ENCODE measurements at places on chromosomes 16 and 17.

- no peak for DNase-seq
Measured at GRCh38 chr16:66539623-66540469, 10.1 kb downstream of the TK2 start.

DNA sequence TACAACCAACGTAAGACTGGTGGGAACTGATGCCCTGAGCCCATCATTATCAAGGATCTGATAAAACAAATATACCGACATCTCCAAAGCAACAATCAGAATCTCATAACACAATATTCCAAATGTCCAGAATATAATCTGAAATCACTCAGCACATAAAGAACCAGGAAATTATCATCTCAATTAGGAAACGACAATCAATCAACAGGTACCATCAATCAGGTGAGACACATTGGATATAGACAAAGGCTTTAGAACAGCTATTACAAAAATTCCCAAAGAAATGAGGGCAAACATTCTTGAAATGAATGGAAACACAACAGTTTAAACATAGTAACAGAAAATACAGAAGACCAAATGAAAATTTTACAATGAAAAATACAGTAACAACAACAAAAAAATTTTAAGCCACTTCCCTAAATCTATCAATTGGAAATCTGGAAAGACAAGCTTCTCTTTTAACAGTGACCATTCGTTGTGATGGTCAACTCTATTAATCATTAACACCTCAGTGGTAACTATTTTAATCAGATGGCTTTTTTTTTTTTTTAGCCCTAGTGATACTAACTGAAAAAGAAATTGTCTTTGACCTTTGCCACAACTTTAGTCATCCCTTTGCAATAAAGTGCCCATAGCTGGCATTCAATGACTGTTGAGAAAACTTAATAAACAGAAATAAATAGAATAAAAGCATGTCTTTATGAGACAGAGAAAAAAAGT, 70.4 kb downstream of the USP32 start:
- DNase-seq: no peak

DNA sequence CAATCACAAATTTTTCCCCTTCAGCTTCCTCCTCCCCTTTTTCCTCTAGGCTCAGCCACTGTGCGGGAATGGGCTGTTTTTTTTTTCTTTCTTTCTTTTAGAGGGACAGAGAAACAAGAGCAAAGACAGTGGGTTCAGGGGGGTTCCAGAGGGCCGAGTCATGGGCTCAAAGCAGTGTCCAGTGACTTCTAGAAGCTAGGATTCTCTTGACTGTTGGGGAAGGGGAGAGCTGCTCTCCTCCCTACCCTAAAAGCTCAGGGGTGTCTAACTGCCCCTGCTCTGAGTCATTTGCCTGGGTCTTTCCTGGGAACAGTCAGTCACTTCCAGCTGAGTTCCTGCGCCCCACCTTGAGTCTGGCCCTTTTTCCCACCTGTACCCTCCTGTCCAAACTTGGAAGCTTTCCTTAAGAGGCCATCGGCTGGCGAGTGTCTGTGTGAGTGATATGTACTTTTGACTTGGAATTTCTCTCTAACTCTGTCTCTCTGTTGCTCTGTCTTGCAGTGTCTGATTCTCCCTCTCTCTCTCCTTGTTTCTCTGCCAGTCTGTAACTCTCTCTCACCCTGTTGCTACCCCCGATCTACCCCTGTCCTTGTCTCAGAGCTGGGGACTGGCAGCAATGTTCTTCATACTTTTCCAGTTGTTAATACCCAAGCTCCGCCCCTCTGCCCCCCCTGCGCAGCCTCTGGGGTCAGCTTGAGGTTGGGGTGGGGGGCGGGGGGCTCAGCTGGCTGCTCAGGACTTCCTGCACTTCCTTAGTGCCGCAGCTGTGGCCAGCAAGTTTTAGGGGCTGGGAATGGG, 2.4 kb downstream of the THRA start:
- DNase-seq: no peak

DNA sequence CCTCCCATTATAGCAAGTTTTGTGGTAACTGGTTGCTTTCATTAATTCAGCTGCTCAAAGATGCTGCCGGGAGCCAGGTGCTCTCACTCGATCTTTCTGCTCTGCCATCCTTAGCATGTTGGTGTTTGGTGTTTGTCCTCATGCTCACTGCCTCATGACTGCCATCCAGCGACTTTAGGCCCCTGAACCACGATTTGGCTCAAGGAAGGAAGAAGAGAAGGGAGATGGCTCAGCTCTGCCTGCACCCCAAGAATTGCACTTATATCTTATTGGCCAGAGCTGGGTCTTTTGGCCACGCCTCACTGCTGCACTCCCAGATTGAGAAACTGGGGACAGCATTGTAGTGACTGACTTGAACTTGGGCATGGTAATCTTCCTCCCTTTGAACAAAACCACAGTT, 52.7 kb downstream of the ARSG start:
- no peak for DNase-seq

DNA sequence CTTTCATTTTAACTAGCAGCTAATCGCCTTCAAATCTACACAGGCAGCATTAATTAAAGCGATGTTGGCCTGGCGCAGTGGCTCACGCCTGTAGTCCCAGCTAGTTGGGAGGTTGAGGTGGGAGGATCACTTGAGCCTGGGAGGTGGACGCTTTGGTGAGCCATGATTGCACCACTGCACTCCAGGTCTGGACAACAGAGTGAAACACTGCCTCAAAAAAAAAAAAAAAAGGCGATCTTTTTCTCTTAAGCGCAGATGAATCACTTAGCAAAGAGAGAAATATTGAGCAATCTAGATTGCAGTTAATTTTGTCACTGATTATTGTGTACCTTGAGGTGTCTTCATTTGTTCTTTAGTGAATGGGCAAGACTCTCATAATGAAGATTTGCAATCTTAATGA, 12.4 kb downstream of the SNTB2 start:
- DNase-seq: no peak

DNA sequence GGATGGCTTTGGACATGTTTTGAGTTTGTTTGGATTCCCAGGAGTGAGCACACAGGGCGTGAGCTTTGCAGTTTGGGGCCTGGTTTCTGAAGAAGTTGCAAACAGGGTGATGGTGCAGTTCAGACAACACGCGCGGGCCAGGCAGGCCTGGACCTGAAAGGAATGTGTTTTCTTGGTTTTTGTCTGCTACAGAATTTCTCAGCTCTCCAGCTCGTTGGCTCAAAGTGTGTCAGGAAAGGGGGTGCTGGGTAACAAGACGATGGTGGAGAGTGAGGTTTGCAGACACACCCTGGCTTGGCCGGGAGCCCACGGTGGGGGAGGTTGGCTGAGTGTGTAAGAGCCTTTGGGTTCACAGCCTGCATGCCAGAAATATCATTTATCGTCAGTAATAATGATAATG, 82.3 kb downstream of the CMIP start:
- DNase-seq: no peak

DNA sequence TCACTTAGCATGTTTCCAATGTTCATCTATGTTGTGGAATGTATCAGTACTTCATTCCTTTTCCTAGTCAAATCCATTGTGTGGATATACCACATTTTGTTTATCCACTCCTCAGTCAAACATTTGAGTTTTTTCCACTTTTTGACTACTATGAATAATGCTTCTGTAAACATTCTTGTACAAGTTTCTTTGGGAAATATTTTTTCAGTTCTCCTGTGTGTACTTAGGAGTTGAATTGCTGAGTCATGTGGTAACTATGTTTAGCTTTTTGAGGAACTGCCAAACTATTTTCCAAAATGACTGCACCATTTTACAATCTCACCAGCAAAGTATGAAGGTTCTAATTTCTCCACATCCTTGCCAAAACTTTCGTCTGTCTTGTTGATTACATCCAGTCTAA, 223.7 kb upstream of the AXIN2 start:
- no peak for DNase-seq

DNA sequence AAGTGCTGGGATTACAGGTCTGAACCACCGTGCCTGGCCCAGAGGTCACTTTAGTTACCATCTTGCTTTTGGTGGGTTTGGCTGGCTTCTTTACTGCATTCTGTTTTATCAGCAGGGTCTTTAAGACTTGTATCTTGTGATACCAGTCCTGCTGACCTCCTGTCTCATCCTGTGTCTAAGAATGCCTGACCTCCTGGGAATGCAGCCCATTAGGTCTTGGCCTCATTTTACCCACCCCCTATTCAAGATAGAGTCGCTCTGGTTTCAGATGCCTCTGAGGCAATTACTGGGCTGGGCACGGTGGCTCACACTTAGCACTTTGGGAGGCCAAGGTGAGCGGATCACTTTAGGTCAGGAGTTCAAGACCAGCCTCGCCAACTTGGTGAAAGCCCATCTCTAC, 63.8 kb downstream of the MFSD11 start:
- DNase-seq: no peak

- no peak for DNase-seq
Measured at GRCh38 chr17:36183001-36183971, 6.8 kb upstream of the TBC1D3B start.

DNA sequence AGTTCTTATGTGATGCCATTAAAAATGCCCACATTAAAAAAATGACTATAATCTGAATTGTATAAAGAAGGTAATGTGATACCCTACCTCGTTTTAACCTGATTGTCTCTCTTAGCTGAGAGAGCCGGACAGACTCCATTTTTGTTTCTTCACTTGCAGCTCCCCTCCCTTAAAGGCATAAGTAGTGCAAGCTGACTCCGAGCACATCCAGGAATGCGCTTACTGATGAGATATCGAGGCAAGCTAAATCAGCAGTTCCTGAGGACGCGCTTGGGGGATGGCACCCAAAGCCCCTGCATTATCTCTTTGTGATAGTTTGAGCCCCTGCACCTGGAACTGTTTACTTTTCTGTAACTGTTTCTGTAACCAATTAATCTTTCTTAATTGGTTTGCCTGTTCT, 6.3 kb downstream of the KRT24 start:
- no peak for DNase-seq

DNA sequence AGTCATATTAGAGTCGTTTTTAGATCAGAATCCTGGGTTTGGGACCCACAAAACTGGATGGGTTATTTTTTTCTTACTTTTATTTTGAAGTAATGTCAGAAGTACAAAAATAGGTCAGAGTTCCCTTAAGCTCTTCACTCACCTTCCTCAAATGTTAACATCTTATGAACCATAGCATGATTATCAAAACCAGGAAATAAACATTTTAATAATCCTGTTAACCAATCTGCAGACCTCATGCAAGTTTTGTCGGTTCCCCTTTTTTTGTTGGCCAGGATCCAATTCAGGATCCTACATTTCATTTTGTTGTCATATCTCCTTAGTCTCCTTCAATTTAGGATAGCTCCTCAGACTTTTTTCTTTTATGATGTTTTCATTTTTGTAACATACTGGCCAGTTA, 162.0 kb downstream of the CHD9 start:
- DNase-seq: no peak

- no peak for DNase-seq
Measured at GRCh38 chr17:4551141-4551540, 4.0 kb downstream of the MYBBP1A start.

GRCh38 chr17:14454746-14455145, 153.9 kb downstream of the HS3ST3B1 start:
- no peak for DNase-seq

- DNase-seq: no peak
Measured at GRCh38 chr17:14038206-14038605, 31.1 kb upstream of the COX10 start.

GRCh38 chr16:81319221-81319912, 4.6 kb downstream of the GAN start:
- DNase-seq: no peak

DNA sequence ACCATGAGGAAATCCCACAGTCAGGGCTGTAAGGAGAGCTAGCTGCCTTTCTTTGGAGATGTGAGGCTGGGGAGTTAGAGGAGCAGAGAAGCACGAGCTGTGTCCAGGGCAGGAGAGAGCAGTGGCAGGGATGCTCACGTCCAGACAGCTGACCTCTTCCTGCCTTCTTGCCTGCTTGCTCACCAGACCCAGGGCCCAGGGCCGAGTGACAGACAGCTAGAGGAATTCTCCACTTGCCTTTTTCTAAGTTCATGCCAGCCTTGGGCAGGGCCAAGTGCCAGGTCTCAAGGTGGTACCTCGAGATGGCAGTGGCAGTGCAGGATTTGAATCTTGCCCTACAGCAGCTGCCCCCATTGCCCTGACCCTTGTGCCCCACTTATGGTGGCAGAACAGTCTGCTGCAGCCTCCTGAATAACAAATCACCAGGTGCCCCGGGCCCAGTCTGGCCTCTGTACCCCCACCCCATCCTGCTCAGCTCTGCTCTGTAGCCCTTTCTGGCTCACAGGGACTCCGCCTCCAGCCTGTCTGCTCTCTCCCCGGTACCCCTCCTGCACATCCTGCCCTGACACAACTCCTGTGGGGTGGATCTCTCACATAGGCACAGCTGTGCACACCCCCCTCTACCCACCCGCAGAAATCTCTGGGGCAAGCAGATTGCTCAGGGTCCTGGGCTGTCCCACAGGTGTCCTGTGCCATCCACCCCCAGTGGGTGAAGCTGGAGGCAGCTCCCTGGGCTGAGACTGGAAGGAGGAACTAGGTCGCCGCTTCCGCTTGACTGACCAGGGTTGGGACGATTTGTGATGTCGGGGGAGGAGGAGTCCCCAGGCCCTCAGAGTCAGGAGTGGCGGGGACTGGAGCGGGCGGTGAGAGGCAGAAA, 25.9 kb downstream of the GRIN2C start:
- DNase-seq: no peak

GRCh38 chr17:82215095-82215971, 2.7 kb upstream of the CCDC57 start:
- no peak for DNase-seq

DNA sequence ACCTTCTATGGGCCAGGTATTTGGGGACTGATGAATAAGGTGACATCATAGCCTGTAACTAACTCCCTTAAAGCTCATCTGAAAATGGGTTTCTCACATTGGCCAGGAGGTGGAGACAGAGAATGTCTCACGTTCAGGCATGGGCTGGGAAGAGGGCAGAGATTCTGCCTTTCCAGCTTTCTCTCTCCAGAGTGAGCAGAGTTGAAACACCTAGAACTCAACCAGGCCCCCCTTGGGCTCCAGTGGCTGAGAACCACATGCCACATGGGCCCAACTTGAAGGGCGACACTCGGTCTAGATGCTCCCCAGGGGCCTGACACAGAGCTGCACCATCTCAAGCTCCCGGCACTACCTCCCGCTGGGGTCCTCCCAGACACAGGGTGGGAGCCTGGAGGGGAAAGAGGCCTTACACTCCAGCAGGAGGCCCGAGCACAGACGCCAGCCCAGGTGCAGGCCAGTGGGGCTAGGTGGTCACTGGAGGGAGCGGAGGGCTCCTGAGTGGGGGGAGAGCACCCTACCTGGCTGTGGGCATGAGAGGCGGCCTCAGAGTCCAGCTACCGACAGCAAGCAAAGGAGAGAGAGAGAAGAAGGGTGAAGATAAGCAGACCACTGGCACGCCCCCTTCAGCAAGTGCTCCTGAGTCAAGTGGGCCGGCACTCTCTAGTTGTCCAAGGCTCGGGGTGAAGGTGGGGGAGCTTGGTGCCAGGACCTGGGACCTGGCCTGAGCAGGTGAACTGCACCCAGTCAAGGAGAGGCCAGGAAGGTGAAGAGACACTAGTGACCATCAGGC, 55.9 kb downstream of the MYO18A start:
- DNase-seq: no peak
